ENCODE measurements at places on chromosomes 2 and 18.

GRCh38 chr2:62539606-62540407 is 33.8 kb upstream of the TMEM17 start:
- no peak for DNase-seq

DNA sequence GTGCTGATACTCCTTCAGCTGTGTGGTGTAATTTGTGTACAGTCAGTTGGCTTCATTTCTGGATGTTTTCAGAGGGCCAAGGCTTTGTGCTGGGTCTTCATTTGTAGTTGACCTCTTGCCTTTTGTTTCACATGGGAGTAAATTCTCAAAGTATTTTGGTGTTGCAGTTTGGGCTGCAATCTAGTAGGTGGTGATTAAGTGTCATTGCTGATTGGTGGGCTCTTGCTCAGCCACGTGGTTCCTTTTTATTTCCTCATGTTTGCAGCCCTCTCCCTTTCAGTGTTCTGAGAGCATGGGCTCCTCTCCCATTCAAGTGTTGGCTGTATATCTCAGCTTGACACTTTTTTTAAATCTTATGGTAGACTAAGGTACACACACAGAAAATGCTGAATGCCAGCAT is 96.8 kb downstream of the SNTG2 start:
- DNase-seq = peak; percentile 8

GRCh38 chr2:84238907-84239306 is 220.2 kb downstream of the SUCLG1 start:
- no peak for DNase-seq

GRCh38 chr2:195859513-195859912 is 202.5 kb downstream of the SLC39A10 start:
- no peak for DNase-seq

GRCh38 chr2:150133623-150134022 is 353.8 kb downstream of the RND3 start:
- peak; percentile 43 for DNase-seq

DNA sequence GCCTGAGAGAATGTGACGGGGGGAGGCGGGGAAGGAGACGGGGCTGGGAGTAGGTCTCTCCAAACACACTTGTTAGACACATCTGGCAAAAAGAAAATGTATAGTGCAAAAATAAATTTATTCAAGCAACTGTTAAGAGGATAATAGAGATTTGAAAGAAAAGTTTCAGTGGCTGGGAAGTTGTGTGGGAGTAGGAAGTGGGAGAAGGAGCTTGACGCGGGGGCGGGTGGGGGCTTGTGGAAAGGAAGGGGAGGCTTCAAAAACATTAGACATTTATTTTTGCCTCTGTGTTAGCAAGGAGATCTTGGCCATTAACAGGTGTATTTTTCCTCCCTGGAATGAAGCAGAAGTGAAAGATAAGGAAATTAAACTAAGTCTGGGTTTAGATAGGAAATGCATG is 90.3 kb downstream of the KLF7 start:
- DNase-seq = no peak

DNA sequence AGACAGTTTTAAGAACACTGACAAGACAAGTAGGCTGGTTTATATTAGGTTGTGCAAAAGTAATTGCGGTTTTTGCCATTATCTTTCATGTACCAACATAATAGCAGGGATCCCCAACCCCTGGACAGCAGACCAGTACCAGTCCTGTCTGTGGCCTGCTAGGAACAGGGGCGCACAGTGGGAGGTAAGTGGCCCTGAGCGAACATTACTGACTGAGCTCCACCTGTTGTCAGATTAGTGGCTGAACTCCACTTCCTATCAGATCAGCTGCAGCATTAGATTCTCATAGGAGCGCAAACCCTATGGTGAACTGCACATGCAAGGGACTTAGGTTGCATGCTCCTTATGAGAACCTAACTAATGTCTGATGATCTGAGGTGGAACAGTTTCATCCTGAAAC is 921.9 kb downstream of the CCDC85A start:
- DNase-seq = no peak

DNA sequence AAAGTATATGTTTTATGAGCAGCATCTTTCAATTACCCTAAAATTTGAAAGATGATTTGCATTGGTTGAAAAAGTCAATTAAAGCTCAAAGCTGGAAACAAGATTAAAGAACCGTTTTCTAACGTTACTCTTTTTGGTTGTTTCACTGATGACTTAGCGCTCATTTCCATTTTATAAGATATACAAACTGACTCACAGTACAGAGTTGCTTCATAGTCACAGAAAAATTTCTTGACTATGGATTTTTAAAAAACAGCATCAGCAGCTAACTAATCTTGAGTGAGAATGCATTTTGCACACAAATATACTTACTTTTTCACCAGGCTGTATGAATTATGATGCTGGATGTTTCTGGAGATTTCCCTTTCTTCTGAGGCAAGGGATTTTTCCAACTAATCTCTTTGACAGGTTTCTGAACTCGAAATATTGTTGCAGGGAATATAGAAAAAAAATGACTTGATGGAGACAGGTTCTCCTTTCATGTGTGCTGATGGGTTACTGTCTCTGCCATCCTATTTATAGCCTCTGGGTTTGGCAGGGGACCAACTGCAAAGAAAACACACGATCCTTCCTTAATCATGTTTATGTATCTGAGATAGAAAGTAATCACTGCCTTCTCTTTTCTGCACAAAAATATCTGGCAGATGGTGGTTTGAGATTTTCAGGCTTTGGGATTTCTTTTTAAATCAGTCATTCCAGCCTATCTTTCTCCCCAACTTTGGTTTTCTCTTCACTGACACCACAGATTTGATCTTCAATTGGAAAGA is 129.4 kb upstream of the DAPL1 start:
- no peak for DNase-seq

DNA sequence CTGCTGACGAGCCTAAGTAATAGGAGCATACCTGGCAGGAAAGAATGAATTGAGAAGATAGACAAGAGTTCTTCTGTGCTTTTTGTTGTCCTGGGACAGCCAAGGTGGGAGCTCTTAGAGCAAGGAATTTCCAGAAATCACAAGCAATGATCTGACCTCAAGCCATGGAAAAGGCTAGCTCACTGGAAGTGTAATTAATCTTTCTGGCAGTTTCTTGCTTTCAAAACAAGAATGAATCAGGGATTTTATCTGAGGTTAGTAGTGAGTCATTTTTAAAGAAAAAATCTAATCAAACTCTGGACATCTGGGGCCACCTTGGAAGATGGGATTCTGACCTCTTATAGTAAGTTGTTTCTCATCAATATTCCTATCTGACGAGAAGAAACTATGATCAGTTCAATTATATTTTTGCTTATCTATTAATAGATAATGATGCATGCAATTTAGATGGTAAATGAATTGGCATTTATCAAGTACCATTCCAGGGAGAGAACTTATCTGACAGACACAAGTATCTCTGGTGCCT is 98.0 kb downstream of the ADCYAP1 start:
- DNase-seq = peak; percentile 32

- peak; percentile 6 for DNase-seq
Observed at GRCh38 chr2:96427917-96428316, 77.2 kb downstream of the NEURL3 start.

- DNase-seq = no peak
Observed at GRCh38 chr18:21099442-21099841, 12.2 kb downstream of the ROCK1 start.

DNA sequence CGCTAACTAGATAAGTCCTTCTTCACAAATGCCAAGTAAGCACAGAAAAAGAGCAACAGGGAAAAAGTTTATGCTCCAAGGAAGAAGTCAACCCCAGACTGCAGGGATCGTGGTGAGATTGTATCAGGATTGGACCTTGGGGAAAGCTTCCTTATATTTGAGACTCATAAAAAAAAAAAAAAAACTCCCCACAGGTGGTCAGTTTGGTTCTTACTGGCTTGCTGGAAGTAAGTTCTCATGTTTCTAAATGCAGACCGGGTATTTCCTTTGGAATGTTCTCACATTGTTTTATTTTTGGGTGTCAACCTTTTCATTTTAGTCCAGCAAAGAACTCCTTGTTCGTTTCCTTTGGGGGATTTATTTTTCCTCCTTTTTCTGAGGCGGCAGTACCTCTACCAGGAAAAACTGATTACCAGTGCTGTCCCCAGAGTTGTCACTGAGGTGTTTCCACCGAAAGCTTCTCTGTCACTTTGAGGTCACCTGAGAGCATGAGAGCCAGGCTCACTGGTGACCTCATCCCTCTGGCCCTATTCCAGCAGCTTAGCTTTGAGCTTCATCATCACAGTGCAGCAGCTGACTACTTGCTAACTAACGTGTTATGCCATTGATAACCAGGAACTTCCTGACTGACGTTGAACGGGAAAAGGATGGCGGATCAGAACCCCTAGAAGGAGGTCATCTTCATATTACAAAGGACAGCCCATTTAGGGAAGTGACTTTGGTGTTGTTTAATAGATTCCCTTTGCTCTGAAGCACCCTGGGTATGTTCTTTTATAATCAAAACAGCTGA is 16.8 kb upstream of the ATP8B1 start:
- DNase-seq = peak; percentile 91

- DNase-seq = no peak
Observed at GRCh38 chr2:68726608-68727367, 7.8 kb upstream of the ARHGAP25 start.

GRCh38 chr2:47221039-47221438 is 65.9 kb upstream of the STPG4 start:
- DNase-seq = no peak

DNA sequence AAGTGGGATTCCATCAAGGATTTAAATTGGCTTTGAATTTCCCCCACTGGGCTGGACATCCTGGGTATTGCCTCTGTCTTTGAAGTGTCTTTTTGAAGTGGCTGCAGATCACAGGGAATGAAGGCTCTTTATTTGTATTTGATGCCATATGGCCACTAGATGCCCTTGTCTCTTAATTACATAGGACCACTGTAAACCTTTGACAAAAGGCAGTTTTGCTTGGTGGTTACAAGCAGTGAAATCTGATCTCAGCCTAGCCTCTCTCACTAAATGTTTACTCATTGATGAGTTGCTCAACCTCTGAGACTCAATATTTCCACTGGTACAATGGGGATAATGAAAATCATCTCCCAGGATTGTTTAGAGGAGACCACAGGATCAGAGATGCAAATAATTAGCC is 102.2 kb downstream of the INSIG2 start:
- no peak for DNase-seq

GRCh38 chr2:16069933-16070647 is 129.7 kb downstream of the MYCN start:
- no peak for DNase-seq

DNA sequence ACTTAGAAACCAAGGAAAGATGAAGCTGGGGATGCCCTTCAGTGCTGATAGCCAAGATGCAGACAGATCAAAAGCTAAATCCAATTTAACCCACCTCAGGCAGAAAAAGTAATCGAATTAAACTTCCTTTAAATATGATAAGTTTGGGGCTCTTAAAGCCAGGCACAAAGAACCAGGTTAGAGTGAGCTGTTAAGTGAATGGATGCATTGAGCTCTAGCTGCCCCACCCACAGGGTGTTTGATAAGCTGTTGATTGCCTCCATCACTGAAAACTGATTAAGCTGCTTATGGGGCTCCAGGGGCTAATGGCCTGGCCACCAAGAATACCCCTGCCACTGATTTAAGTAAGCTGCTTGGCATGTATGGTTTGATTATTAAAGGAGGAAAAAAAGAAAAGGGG is 119.8 kb downstream of the PLEKHM3 start:
- DNase-seq = no peak

GRCh38 chr2:38224821-38225437 is 149.0 kb upstream of the CYP1B1 start:
- DNase-seq = no peak

- no peak for DNase-seq
Observed at GRCh38 chr2:16226943-16227664, 286.8 kb downstream of the MYCN start.

GRCh38 chr18:51617167-51617566 is 419.7 kb upstream of the MEX3C start:
- no peak for DNase-seq

- no peak for DNase-seq
Observed at GRCh38 chr2:118738106-118738505, 109.3 kb downstream of the EN1 start.

DNA sequence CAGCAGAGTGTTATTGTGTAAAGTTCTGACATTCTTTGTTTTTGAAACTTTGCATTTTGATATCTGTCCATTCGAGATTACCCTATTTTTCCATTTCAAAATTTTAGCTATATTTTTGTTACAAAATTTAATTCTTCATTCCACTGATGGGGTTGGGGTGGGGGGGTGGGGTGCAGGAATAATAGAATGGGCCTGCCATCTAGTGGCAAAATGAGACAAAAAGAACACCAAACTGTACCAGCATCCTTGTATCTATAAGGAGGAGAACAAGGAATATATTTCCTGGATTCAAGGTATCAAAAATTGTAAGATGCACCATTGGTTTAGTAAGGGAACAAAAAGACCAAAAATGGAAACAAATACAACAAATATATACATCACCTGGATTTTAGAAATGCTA is 27.9 kb upstream of the TTR start:
- no peak for DNase-seq

DNA sequence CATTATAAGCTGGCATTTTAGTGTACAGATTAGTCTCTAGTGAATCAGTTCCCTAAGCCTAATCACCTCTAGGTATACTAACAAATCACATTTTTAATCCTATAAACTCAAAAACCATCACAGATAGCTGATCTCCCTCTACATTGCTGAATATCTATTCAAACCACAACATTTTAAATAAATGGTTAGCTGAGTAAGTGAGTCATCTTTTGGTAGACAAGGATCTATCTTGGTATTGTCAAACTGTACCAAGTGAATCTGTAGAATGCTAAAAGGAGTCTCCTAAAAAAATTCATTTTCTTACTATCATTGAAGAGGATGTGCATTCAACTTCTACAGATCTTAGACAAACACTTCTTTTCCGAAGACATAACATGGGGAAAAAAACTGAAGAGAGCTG is 40.7 kb downstream of the INO80D start:
- DNase-seq = no peak

DNA sequence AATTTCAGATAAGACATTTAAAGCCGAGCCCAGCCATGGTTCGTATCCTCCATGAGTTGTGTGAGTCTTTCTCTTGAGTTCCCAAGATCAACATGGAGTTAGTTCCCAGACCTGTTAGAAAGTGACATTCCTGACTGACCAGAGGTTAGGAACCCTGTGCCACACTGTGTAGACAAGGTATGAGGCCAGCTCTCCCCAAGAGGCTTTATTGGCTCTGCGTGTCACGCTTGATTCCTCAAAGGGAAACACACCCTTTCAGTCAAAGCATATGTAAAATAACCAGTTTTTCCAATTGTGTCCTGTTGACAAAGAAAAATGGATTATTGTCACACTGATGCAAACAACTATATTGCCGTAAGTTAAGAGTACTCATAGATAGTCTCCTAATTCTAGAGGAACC is 1.2 kb downstream of the SULT1C3 start:
- DNase-seq = no peak

- no peak for DNase-seq
Observed at GRCh38 chr2:234853729-234854128, 98.1 kb upstream of the SH3BP4 start.

GRCh38 chr2:161237392-161238264 is 70.6 kb upstream of the PSMD14 start:
- DNase-seq = no peak

DNA sequence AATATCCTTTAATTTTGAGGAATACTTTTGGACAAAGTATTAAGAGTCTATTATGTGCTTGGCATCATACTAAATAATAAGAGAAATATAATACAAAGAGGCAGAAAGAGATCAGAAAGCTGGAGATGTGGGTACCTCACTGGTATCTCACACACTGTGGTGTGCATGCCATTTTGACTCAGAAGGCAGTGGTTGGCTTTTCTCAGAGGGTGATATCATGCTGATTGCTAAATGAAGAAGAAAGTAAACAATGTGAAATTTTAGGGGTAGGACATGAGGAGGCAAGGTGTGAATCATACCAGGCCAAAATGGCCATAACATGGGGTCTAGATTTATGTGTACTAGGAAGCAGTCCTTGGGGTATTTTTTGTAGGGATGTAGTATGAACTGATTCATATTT is 16.6 kb upstream of the SPOPL start:
- DNase-seq = no peak
